Neural crest cell (in vitro differentiated cells): ENCODE measurements at places on chromosomes 2 and 18. TPM values are rescaled to one million over a fixed set of nuclear protein-coding genes. Genes with fewer than 3 reads are reported as not detected.

DNA sequence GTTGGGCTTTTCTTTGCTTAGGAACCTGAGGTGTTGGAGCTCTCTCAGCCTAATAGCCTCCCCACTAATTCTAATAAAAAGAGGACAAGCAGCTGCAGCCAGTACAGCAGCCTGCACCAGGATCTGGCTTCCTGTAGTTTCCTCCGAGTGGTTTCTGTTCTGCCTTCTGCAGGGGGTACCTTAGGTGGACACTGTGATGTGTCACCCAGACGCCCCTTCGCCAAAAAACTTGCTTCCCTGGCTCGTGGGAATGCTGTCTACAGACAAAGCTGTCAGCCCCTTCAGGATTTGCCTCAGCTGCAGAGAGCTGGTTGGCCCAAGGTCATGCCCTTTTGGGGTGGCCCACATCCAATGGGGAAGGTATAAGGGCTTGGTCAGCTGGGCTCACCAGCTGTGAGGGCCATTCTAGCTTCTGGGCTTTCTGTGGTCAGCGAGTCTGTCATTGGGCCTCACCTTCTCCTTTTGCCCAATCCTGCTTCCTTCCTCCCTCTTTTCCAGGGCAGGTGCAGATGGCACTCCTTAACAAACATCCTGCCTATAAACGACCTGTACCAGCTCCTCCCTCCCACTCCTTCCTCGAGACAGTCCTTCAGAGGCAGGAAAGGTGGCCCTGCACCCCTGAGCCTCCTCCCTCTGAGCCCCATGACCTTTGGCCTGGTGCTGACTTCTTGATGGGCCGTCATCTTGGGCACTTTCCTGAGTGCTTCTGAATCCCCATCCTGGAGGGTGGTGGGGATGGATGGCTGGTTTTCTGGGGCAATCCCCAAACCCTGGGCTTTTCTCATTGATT lies 44.0 kb upstream of the ROCK2 start:
- no peak for DNase-seq

GRCh38 chr18:34330308-34330707 lies 105.6 kb upstream of the NOL4 start:
- DNase-seq: no peak

- DNase-seq: no peak
These were observed 42.1 kb upstream of the FAM124B start for GRCh38 chr2:224444021-224444420.

- no peak for DNase-seq
These were observed 22.1 kb upstream of the SERTAD2 start for GRCh38 chr2:64675860-64676259.

DNA sequence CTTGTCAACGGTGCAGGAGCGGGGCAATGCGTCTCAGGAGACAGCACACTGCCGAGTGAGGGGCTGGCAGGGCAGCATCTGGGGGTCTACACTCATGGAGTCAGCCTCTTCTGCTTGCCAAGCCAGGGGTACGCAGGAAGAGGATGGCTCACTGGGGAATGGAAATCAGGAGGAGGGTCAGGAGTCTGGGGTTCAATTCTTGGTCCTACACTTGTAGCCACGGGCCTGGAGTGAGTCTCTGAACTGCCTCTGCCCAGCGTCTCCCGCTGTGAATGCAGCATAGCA lies 70.0 kb downstream of the CAPN13 start:
- no peak for DNase-seq

- no peak for DNase-seq
These were observed 261.1 kb upstream of the ZEB2 start for GRCh38 chr2:144780983-144781382.

- no peak for DNase-seq
These were observed 80.3 kb downstream of the RTP5 start for GRCh38 chr2:241949736-241950412.

ABCG8 gene
- total RNA-seq: not detected in 2 replicates

ABHD1 gene
- 0.47 and 0.82 TPM in 2 replicates for total RNA-seq

TLK1 gene
- total RNA-seq: 65.5 and 70.6 TPM in 2 replicates

HIBCH gene
- 32.6 and 33.7 TPM in 2 replicates for total RNA-seq

LYPD1 gene
- total RNA-seq: 15.1 and 17.4 TPM in 2 replicates

PDK1 gene
- 12.3 and 14.6 TPM in 2 replicates for total RNA-seq
